GM19239 (cell line): ENCODE measurements at places on chromosomes 3 and 15.

GRCh38 chr3:167735233-167736138, at the start of gene SERPINI1:
Gene SERPINI1, plus strand, starts transcription at chr3:167735721. Its CDS starts 53,408 bp downstream, at chr3:167789129.
- DNase-seq, result peak; percentile 19

GRCh38 chr3:176663837-176664831, 533.1 kb downstream of the TBL1XR1 start:
- no peak for DNase-seq

DNA sequence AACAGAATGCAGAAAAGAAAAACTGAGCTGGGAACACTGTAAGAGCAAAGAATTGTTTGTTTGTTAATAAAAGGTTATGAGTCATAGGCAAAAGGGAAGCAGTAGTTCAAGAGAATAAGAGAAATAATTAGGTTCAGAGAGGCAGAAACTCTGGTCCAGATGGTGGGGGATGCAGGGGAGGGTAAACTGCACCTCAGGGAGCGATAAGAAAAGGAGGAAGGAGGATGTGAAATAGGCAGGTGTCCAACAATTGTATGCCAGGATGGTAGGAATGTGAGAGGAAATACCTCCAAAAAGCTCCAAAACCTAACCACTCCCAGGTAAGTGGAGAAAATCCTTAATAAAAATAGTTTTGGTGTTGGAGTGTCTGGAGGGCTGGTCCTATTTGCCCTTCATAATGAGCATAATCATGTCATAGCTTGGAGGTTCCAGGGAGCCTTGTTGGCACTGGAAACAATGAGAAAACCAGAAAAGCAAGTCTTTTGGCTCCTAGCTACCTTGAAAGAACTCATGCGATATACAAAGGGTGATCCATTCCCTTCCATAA, 405.4 kb upstream of the TBL1XR1 start:
- DNase-seq, result no peak

- DNase-seq, result no peak
These were observed 46.4 kb downstream of the GATM start for GRCh38 chr15:45331972-45332371.

- no peak for DNase-seq
These were observed 88.9 kb downstream of the SUCNR1 start for GRCh38 chr3:151962352-151962751.

DNA sequence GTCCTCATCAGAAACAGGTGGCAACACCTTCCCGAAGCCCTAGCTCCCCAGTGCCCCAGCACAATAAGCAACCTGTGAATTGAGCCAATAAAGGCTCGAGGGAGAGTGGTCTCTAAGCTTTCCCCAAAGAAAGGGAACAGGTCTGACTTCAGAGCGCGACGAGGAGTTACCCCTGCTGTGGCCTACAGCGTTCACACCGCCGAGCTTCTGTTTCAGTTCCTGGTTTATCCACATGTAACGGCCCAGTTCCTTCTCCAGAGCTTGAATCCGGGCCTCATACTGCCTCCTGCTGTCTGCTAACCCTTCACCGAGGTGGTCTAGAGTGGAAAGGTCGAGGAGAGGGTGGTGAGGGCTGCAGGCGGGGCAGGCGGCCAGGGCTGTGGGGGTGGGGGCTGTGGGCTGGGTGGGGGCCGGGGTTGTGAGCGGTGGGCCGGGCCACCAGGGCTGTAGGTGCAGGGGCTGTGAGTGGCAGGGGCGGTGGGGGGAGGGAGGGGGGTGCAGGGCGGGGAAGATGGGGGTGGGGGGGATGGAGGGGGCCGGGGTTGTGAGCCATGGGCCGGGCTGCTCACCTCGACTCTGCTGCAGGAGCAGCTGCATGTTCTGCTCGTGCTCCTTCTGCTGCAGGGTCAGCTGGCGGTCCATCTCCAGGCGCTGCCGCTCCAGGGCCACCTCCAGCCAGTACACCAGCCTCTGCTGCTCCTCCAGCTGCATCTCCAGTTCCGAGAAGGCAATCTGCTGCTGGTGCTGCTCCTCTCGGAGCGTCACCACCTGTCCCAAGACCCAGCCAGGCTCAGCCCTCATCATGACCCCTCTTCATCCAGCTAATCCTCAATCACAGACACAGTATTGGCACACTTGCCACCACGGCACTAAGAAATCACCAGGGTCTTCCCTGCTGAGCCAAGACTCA, 26.2 kb downstream of the KIF7 start:
- no peak for DNase-seq

GRCh38 chr15:39582286-39582976, 1.6 kb downstream of the THBS1 start:
- DNase-seq, result no peak

DNA sequence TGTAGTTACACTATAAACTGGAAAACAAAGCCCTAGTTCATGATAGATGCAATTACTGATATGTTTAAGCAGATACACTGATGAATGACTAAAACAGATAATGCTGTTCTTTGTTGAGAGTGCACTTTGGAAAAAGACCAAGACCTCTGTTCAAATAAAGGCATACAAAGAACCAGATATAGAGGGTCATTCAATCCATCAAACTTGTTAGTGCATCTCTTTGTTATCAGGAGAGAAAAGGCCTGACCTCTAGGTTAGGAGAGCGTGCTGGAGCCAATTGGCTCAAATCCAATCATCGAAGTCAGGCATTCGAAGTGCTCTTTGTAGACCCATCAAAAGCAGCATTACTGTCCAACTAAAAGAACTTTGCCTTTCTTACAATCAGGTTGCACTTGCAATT, 124.2 kb downstream of the TFG start:
- no peak for DNase-seq

DNA sequence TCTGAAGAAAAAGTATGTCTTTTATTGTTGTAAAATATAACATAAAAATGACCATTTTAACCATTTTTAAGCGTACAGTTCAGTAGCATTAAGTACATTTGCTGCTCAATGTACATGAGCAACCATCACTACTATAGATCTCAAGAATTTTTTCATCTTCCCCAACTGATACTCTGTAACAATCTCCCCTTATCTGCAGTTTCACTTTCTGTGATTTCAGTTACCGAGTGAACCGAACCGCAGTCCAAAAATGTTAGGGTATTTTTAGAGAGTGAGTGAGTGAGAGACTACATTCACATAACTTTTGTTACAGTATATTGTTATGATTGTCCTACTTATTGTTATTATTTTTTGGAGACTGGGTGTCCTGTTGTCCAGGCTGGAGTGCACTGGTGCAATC, 9.0 kb upstream of the SLC25A26 start:
- no peak for DNase-seq

DNA sequence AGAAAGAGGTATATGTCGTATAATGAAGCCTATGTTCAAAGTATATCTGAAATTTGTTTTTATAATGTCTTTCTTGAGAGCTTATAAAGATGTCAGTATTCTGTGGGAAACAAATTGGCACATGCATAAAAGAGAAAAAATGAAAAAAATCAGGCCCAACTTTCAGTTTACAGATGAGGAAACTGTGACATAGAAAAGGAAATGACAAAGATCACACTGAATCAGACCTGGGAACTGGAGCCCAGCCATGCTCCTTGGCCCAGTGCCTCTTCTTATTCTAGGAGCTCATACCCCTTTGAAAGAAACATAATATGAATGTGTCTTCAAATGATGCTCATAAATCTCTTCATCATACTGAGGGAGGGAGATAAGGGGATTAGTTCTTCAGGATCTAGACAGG, 48.4 kb downstream of the TMEM44 start:
- DNase-seq, result no peak

GRCh38 chr3:154889227-154889634, 190.9 kb upstream of the MME start:
- no peak for DNase-seq

- no peak for DNase-seq
These were observed 2.8 kb upstream of the PAK2 start for GRCh38 chr3:196736670-196737374.

DNA sequence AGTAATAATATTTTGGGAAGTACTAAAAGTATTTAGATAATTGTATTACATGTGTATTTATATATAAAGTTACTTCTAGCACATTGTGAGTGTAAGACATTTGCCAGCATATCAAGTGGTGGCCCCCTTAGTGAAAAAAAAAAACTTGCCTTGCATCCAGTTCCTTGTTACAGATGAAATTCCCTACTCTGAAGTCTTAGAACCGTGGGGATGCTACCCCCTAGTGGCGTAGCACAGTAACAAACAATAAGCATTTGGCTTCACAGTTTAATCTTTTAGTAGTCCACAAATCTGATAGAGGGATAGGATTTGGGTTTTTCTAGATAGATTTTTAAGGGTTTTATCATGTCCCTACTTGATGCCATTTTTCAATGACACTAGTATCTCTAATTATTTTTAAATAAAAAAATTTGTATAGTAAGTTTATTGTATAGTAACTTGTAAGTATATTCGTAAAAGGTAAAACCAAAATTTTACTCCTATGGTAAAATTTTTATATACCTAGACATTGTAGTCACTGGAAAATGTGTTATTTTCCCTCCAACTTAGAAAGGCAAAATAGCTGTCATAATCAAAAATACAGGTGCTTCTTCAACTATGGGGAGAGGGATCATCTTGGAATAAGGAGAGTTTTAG, 14.3 kb downstream of the SMC4 start:
- DNase-seq, result peak; percentile 19

DNA sequence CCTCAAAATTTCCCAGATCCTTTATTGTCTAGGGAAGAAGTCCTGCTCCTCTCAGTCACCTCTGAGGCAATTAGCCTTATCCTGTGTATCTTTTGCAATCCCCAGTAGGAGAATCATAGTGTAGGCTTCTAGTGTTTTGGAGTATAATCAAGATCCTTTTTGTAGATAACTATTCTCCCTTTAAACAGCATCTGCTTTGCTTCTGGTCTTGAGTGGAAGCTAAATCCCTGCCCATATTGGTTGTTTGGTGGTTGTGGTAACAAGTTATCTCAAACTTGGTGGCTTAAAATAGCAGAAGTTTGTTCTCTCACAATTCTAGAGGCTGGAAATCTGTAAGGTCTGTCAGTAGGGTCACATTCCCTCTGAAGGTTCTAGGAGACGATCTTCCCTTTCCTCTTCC, 217.5 kb upstream of the RASGRP1 start:
- DNase-seq, result no peak

- DNase-seq, result no peak
These were observed 3.2 kb downstream of the PTPRG start for GRCh38 chr3:61564395-61565059.

- no peak for DNase-seq
These were observed 11.0 kb downstream of the STARD5 start for GRCh38 chr15:81312790-81313543.

DNA sequence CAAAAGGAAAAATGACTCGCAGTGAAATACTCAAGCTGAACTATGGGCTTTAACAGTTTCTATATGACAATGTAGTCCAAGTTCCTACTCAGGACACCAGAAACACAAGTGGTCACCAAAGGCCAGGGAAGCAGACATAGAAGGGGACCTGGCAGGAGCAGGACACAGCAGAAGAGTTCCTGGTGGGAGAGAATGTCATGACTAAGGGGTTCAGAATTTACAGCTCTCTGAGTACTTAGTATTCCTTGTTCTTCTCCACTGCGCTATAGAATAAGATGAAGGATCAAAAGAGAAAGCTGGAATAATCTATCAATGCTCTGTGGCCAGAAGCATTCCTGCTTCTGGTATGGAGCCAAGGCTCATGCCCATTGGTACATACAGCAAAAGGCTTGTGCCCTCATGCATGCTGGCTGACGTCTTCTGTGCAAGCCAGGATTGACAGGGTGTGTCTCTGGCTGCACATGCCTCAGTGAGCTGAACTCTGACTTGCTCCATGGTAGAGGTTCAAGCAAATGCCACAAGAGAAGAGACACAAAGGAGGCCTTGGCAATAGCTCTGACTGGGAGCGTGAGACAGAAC, 128.7 kb upstream of the SLC2A2 start:
- no peak for DNase-seq

GRCh38 chr3:142148044-142148791, 1.1 kb downstream of the TFDP2 start:
- DNase-seq, result no peak

DNA sequence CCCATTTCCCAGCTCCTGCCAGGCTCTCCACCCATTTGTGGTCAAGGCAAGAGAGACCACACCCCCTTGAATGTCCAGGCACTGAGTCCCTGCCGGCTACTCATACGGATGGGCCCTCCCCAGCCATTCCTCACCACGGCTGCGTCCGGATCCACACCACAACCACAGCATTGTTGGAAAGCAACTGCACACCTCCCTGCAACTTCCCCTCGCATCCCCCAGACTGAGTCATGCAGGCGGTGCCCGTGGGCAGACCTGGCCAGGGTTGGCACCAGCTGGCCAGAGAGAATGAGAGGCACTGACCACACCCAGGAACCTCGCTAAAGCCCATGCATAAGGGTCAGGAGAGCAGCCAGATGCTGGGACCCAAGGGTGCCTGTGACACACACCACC, 30.5 kb downstream of the LOXL1 start:
- DNase-seq, result no peak

DNA sequence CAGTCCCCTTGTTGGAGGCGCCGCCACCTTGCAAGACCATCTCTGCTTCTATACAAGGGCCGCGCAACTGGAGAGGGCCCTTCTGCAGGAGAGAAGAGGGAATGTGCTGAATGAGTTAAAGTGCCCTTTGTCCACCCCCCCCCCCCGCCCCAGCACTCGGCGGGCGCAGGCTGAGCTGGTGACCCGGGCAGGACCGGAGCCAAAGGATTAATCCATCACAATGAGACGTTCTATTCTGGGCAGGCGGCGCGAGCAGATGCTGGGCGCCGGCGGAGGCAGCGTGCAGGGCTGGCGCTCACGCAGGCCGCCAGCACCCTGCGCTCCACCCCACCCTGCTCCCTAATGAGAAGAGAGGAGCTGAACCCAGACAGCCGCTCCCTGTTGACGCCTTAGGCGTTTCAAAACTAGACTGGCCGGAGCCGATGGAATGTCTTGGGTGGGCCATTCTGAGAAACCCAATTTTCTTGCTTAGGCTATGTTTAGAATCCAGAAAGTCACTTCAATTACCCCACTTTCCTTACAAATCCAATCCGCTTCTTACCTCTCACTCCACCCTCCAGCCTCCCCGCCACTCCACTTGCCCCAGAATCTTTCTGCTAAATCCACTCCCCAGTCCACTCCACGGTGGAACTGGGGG, 32.9 kb downstream of the GJD2 start:
- DNase-seq, result no peak

DNA sequence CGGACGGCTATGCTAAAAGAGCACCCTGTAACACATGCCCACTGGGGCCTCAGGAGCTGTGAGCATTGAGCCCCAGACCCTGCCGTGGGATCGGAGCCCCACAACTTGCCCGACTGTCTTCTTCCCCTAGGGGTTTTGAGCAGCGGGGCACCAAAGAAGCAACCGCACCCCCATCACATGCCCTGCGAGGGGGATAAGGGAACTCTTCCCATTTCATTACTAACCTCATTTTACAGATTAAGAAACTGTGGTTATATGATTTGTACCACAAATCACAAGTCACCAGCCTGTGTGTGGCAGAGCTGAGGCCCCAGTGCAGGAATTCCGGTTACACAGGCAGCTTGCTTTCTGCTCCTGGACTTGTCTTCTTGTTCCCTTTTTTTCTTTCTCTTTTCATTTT, 86.2 kb downstream of the CD47 start:
- DNase-seq, result no peak

- no peak for DNase-seq
These were observed 23.3 kb downstream of the ZNF710 start for GRCh38 chr15:90024406-90024805.

- no peak for DNase-seq
These were observed 309.1 kb upstream of the TLE3 start for GRCh38 chr15:70406617-70407335.

- no peak for DNase-seq
These were observed 40.1 kb downstream of the REC114 start for GRCh38 chr15:73483053-73483452.
